Mesendoderm (in vitro differentiated cells): ENCODE measurements at places on chromosomes 4 and X.

- H3K4me1 ChIP-seq = no peaks in the 10 kb centered on the region
- no peaks in the 10 kb centered on the region for H3K36me3 ChIP-seq
- no peak overlapping the region for H3K27ac ChIP-seq
Measured at GRCh38 chrX:13716905-13717304, 17.5 kb downstream of the TRAPPC2 start.

- H3K36me3 ChIP-seq = no peaks in the 10 kb centered on the region
- DNase-seq = peak; percentile 88
- H3K4me1 ChIP-seq = no peaks in the 10 kb centered on the region
Measured at GRCh38 chrX:74422576-74423288, 1.4 kb downstream of the SLC16A2 start.

- no peak overlapping the region for H3K27ac ChIP-seq
- no peaks in the 10 kb centered on the region for H3K36me3 ChIP-seq
- DNase-seq = no peak
- H3K27me3 ChIP-seq = no peaks in the 10 kb centered on the region
Measured at GRCh38 chr4:1205586-1206298, 33.4 kb upstream of the SPON2 start.

- H3K36me3 ChIP-seq = no peaks in the 10 kb centered on the region
- H3K4me1 ChIP-seq = peaks cover 1% of the 10 kb centered on the region
- no peak overlapping the region for H3K4me3 ChIP-seq
- H3K27me3 ChIP-seq = no peaks in the 10 kb centered on the region
- peak; percentile 85 for DNase-seq
Measured at GRCh38 chr4:82268050-82268825, 105.6 kb downstream of the HNRNPD start.

GRCh38 chr4:174926958-174927357, 8.8 kb downstream of the ADAM29 start:
- H3K27ac ChIP-seq = no peak overlapping the region
- no peaks in the 10 kb centered on the region for H3K36me3 ChIP-seq
- H3K4me1 ChIP-seq = no peaks in the 10 kb centered on the region
- no peak for DNase-seq
- H3K4me3 ChIP-seq = no peak overlapping the region
- no peaks in the 10 kb centered on the region for H3K27me3 ChIP-seq

DNA sequence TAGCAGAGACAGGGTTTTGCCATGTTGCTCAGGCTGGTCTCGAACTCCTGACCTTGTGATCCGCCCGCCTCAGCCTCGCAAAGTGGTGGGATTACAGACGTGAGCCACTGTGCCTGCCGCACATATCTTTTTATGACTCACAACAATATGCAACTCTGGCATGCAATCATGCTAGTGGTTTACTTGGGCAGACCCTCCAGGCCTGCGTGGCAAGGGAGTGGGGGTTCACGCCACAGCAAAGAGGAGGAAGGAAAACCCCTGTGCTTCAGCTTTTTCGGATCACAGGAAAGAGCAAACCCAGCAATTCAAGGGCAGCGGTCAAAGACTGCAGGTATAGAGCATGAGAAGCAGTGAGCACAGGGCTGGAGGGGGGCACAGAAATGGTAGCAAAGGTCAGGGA, 48.3 kb upstream of the CD99 start:
- H3K27me3 ChIP-seq = no peaks in the 10 kb centered on the region
- no peak overlapping the region for H3K27ac ChIP-seq
- no peaks in the 10 kb centered on the region for H3K36me3 ChIP-seq
- H3K4me1 ChIP-seq = no peaks in the 10 kb centered on the region
- no peak for DNase-seq
- no peak overlapping the region for H3K4me3 ChIP-seq

DNA sequence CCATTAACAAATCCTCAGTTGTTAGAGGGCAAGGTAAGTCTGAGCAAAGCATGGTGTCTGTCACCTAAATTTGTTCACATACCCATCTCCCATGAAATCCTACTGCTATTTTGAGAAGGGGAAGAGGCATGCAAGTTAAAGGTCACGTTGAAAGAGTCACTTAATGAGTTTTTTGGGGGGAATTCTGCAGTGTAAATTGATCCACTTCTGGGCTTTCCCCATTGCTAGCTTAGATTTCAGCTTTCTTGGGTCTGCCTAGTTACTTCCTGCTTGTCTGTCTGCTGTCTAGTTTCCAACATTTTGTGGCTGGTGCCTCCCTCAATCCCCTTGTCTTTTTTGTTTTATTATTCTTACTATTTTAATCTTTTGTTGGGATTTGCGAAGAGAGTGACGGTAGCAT, 32.0 kb downstream of the CEP135 start:
- H3K27ac ChIP-seq = no peak overlapping the region
- H3K4me3 ChIP-seq = no peak overlapping the region
- H3K27me3 ChIP-seq = no peaks in the 10 kb centered on the region
- H3K4me1 ChIP-seq = peaks cover 2% of the 10 kb centered on the region

DNA sequence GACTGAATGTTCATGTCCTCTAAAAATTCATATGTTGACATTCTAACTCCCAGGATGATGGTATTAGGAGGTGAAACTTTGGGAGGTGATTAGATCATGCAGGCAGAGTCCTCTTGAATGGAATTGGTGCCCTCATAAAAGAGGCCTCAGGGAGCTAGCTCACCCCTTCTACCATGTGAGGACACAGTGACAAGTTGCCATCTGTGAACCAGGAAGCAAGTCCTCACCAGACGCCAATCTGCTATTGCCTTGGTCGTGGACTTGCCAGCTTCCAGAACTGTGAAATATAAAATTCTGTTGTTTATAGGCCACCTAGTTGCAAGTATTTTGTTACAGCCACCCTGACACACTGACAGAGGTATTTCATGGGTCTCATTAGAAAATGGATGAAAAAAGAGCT, 28.5 kb upstream of the LONRF3 start:
- no peaks in the 10 kb centered on the region for H3K27me3 ChIP-seq
- H3K27ac ChIP-seq = no peak overlapping the region
- DNase-seq = no peak
- H3K4me3 ChIP-seq = no peak overlapping the region
- H3K36me3 ChIP-seq = no peaks in the 10 kb centered on the region

- DNase-seq = no peak
- H3K27ac ChIP-seq = no peak overlapping the region
- H3K4me3 ChIP-seq = no peak overlapping the region
- no peaks in the 10 kb centered on the region for H3K27me3 ChIP-seq
- H3K4me1 ChIP-seq = no peaks in the 10 kb centered on the region
Measured at GRCh38 chrX:53337101-53337500, 55.7 kb upstream of the IQSEC2 start.

DNA sequence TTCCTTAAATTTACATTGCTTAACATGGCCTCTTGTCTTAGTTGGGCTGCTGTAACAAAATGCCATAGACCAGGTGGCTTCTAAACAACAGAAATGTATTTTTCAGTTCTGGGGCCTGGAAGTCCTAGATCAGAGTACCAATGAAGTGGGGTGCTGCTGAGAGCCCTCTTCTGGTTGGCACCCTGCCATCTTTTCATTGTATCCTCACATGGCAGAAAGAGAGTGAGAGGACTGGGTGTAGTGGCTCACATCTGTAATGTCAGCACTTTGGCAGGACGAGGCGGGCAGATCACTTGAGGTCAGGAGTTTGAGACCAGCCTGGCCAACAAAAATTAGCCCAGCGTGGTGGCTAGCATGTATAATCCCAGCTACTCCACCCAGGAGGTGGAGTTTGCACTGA, 12.0 kb upstream of the KLB start:
- no peak overlapping the region for H3K27ac ChIP-seq
- DNase-seq = no peak
- H3K36me3 ChIP-seq = no peaks in the 10 kb centered on the region
- H3K4me3 ChIP-seq = no peak overlapping the region

DNA sequence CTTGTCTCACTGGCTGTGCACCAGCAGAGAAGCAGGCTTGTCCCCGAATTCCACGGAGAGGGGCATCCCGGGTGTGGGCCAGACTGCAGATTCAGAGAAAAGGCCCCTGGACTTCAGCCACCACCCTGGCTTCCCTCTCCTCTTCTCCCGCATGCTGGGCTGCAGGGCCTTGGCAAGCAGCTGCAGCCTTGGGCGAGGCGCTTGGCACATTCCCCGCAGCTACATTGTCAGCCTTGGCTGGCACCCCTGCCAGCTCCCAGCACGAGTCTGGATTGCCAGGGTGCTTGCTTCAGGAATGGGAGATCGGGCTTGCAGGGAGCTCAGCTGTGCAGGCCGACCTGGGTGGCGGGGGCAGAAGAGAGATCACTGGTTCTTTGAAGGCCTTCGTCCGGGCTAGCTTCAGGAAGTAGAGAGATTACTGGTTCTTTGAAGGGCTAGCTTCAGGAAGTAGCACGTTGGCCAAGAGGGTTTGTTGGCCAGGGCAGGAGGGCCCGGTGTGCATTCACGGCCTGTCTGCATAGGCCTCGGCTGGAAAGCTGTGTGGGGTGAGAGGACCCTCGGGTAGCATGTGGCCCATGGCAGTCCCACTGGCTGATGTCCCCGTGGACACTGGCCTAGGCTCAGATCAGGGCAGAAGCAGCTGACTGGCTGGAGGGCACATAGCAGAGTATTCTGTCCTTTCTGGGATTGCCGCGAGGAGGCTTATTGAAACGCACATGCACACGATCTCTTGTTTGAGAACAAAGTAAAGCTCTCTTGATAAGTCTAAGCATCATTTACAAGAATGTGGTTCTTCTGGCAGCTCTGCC, 2.7 kb downstream of the ABCD1 start:
- peaks cover 3% of the 10 kb centered on the region for H3K4me1 ChIP-seq
- H3K27me3 ChIP-seq = no peaks in the 10 kb centered on the region
- peak overlapping the region; percentile 89 for H3K27ac ChIP-seq
- H3K36me3 ChIP-seq = no peaks in the 10 kb centered on the region
- H3K4me3 ChIP-seq = no peak overlapping the region

DNA sequence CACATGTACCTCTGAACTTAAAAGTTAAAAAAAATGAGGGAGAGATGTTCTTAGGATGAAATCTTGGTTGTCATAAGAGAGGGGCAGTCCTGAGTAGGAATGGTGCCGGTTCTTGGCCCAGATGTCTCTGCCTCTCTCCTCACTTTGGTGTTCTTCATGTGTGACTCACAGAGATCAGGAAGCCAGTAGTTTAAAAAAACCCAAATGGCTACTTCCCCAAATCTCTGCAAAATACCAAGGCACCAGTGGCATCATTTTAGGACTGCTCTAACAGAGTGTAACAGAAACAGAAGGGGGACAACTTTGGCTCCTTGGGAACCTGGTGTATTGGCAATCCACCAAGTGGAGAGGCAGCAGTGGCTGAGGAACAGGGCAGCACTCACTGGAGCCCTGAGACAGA, 116.8 kb downstream of the SCD5 start:
- DNase-seq = no peak
- H3K4me1 ChIP-seq = no peaks in the 10 kb centered on the region
- no peaks in the 10 kb centered on the region for H3K27me3 ChIP-seq
- H3K36me3 ChIP-seq = no peaks in the 10 kb centered on the region

- no peak overlapping the region for H3K27ac ChIP-seq
- no peak overlapping the region for H3K4me3 ChIP-seq
- H3K4me1 ChIP-seq = no peaks in the 10 kb centered on the region
- H3K36me3 ChIP-seq = no peaks in the 10 kb centered on the region
Measured at GRCh38 chr4:1357356-1358248, 10.6 kb downstream of the UVSSA start.

GRCh38 chr4:188041721-188042120, 46.1 kb downstream of the ZFP42 start:
- no peaks in the 10 kb centered on the region for H3K4me1 ChIP-seq
- H3K27me3 ChIP-seq = no peaks in the 10 kb centered on the region
- DNase-seq = no peak
- no peak overlapping the region for H3K27ac ChIP-seq

- no peaks in the 10 kb centered on the region for H3K27me3 ChIP-seq
- no peaks in the 10 kb centered on the region for H3K36me3 ChIP-seq
- no peaks in the 10 kb centered on the region for H3K4me1 ChIP-seq
- no peak overlapping the region for H3K4me3 ChIP-seq
- no peak for DNase-seq
Measured at GRCh38 chr4:182897601-182898478, 19.3 kb downstream of the DCTD start.

- no peaks in the 10 kb centered on the region for H3K36me3 ChIP-seq
- H3K4me3 ChIP-seq = no peak overlapping the region
- no peak overlapping the region for H3K27ac ChIP-seq
- no peak for DNase-seq
- H3K4me1 ChIP-seq = no peaks in the 10 kb centered on the region
- no peaks in the 10 kb centered on the region for H3K27me3 ChIP-seq
Measured at GRCh38 chr4:19227701-19228100, 1024.0 kb upstream of the SLIT2 start.

- H3K4me1 ChIP-seq = peaks cover 9% of the 10 kb centered on the region
- no peak overlapping the region for H3K27ac ChIP-seq
- no peaks in the 10 kb centered on the region for H3K27me3 ChIP-seq
- DNase-seq = no peak
- H3K36me3 ChIP-seq = no peaks in the 10 kb centered on the region
Measured at GRCh38 chr4:80305466-80305865, 30.1 kb upstream of the CFAP299 start.

- no peaks in the 10 kb centered on the region for H3K36me3 ChIP-seq
- no peaks in the 10 kb centered on the region for H3K4me1 ChIP-seq
- no peak overlapping the region for H3K27ac ChIP-seq
- peak; percentile 38 for DNase-seq
- H3K4me3 ChIP-seq = peak overlapping the region; percentile 28
- peaks cover 15% of the 10 kb centered on the region for H3K27me3 ChIP-seq
Measured at GRCh38 chr4:54657185-54657550, 589 bp upstream of the KIT start.

DNA sequence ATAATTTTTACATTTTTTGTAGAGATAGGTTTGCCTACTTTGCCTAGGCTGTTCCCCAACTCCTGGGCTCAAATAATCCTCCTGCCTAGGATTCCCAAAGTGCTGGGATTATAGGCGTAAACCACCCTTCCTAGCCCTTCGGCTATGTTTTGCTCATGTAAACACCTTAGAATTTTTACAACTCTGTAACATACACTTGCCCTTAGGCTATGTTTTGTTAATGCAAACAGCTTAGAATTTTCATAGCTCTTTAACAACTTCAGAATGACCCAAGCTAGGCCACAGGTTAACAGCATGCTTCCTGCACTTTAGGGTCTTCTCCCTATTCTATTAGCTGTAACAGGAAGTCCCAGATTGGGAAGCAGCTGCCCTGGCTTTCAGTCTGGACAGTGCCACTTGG, 24.2 kb downstream of the KLHL15 start:
- no peak overlapping the region for H3K4me3 ChIP-seq
- H3K27ac ChIP-seq = no peak overlapping the region
- H3K36me3 ChIP-seq = no peaks in the 10 kb centered on the region
- H3K27me3 ChIP-seq = no peaks in the 10 kb centered on the region
- DNase-seq = peak; percentile 21
- H3K4me1 ChIP-seq = no peaks in the 10 kb centered on the region

DNA sequence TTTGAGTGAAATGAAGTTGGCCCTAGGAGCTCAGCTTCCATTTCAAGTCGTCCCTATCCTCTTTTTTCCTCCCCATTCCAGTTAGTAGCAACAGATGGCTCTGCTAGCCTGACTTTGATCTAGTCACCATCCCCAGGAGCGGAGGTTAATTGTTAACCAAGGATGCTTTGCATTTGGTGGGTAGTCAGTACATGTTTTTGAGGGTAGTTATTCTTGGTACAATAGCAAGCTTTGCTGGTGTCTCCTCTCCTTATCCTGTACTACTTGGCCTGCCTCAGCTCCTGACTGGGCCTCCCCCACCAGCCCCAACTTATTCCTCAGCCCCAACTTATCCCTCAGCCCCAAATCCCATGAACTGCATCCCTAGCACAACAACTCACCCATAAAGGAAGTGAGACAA, 14.8 kb upstream of the RTL5 start:
- no peak overlapping the region for H3K4me3 ChIP-seq
- no peaks in the 10 kb centered on the region for H3K4me1 ChIP-seq
- no peak for DNase-seq
- no peaks in the 10 kb centered on the region for H3K27me3 ChIP-seq
- H3K27ac ChIP-seq = no peak overlapping the region
- H3K36me3 ChIP-seq = no peaks in the 10 kb centered on the region

- no peaks in the 10 kb centered on the region for H3K27me3 ChIP-seq
- no peaks in the 10 kb centered on the region for H3K4me1 ChIP-seq
- no peaks in the 10 kb centered on the region for H3K36me3 ChIP-seq
- H3K27ac ChIP-seq = no peak overlapping the region
- no peak for DNase-seq
- no peak overlapping the region for H3K4me3 ChIP-seq
Measured at GRCh38 chrX:46582325-46582724, 8.8 kb downstream of the CHST7 start.
